Pulmonary artery endothelial cell (primary cell): ENCODE measurements at places on chromosomes 5 and 9. TPM values are rescaled to one million over a fixed set of nuclear protein-coding genes. Genes with fewer than 3 reads are reported as not detected.

GRCh38 chr9:129042016-129042415 is 5.6 kb downstream of the MIGA2 start:
- DNase-seq = no peak

DNA sequence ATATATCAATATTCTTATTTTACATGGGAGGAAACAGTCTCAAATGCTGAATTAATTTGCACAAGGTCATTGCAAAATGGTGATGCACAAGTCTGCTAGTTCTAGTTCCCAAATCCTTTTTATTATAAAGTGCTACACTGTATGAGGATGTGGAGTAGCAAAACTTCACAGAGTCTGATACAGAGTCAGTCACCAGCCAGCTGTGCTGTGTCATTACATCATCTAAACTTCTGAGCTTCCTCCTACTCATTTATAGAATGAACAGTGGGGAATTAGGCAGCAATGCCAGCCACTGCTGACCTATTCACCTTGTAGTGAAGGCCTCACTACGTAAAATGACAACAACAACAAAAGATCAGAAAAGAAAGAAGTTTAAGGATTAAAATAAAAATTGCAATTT is 357.8 kb downstream of the TMEM167A start:
- DNase-seq = no peak

DNA sequence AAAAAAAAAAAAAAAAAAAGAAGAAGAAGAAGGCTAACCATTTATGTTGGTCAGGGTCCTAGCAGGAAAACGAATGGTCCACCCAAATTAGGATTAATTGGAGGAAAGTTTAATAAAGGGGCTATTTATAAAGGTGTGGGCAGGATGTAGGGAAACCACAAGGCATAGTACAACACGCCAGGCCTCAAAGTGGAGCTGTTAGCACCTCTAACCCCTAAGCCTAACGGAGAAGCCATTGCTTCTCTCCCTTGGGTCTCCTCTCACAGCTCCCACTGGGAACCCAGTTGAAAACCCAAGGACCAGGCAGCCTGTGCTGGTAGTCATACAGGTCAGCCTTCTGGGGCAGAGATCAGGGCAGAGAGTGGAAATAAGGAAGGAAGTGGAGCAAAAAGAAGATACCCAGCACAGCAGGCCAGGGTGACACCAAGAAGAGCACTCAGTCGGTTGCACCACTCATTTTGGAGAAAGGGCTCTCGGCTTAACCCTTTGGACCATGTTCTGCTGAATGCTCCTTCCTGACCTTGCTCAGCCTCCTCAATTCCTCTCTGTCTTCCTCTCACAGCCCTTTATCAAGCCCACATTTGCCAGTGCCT is 8.8 kb upstream of the GLIPR2 start:
- no peak for DNase-seq

DNA sequence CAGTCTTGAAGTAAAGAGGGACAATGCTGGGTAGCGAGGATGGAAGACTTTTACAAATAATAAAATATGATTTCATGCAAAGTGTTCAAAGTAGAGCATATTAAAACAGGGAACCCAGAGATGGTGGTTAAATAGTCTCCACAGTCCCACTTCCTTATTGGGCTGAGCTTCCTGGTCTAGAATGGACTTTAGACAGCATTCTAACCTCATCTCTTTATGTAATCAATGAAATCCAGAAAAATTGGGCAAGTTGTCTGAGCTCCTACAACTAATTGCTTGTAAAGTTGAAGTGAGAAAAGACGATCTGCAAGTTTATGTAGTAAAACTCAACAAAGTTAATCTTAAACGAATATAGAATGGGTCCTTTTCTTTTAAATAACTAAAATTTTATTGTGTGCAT is 328.9 kb downstream of the PJA2 start:
- no peak for DNase-seq

- DNase-seq = no peak
Observed at GRCh38 chr9:36946653-36947052, 87.4 kb downstream of the PAX5 start.

Gene NTMT1
- 44.4 and 44.7 TPM in 2 replicates for total RNA-seq

DNA sequence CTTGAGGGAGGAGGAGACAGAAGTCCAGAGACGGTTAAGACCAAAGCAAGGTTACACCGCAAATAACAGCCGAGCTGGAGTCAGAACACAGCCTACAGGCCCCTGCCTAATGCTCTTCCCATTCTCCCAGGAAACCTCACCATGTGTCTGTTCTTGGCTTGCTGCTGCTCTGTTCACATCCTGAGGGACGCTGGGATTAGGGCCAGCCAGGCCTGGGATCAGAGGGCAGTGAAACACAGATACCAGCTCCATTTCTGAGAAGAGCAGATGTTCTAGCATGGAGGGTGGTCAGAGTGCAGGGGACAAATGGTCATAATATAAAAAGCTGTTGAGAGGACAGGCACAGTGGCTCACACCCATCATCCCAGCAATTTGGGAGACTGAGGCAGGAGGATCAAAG is 124.8 kb upstream of the LARP1 start:
- no peak for DNase-seq

Gene MLANA
- not detected in 2 replicates for total RNA-seq

Gene QSOX2
- total RNA-seq = 12.4 and 15.4 TPM in 2 replicates

Gene DAB2IP
- 13.7 and 17.0 TPM in 2 replicates for total RNA-seq

GRCh38 chr5:5240234-5240633 is 100.1 kb downstream of the ADAMTS16 start:
- no peak for DNase-seq

GRCh38 chr5:57685516-57686255 is 203.1 kb upstream of the ACTBL2 start:
- no peak for DNase-seq

DNA sequence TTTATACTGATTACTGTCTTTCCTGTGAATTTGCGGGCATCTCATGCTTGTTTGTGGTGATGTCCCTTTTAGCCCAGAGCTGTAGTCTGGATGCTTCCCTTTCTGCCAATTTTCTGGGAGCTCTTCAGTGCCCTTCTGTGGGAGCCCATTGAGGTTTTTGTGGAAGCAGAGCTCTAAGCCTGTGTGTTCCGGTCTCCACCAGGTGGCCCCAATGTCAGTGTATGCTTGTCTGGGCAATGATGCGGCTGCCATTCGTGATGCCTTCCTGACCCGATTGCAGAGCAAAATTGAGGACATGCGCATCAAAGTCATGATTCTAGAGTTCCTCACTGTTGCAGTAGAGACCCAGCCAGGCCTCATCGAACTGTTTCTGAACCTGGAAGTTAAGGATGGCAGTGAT is 35.1 kb downstream of the SH3GLB2 start:
- no peak for DNase-seq

- DNase-seq = no peak
Observed at GRCh38 chr5:91277093-91277626, 106.0 kb downstream of the ARRDC3 start.

Gene MEIKIN
- total RNA-seq = 0.07 TPM in 1 of 2 replicates, not detected in the other

DNA sequence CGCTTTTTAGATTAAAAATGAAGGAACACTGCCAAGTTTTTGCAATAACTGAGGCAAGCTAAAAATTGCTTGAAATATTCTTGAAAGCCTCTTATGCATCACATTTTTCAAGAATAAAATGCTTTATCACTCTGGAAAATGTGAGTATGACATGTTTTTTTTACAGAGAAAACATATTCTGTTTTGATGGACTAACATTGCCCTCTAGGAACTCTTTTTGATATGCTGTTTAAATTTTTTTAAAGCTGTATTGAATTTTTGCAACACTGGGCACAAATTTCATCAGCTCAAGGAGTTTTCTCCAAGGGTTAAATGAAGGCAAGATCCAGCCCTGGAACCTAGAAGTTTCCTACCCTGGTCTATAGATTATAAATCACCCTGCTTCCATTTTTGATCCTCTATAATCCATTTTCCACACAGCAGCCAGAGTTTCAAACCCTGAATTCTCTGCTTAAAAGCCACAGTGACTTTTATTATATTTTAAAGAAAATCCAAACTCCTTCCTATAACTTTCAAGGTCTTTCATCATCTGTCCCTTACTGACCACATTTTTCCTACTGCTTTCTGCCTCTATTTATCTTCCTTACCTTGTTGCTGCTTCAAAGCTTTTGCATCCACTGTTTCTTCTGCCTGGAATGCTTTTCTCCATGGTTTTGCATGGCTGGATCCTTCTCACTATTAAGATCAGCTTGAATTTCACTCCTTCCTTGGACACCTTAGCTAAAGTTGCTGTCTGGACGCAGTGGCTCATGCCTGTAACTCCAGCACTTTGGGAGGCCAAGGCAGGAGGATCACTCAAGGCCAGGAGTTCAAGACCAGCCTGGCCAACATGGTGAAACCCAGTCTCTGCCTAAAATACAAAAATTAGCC is 60.9 kb downstream of the IL31RA start:
- DNase-seq = no peak

DNA sequence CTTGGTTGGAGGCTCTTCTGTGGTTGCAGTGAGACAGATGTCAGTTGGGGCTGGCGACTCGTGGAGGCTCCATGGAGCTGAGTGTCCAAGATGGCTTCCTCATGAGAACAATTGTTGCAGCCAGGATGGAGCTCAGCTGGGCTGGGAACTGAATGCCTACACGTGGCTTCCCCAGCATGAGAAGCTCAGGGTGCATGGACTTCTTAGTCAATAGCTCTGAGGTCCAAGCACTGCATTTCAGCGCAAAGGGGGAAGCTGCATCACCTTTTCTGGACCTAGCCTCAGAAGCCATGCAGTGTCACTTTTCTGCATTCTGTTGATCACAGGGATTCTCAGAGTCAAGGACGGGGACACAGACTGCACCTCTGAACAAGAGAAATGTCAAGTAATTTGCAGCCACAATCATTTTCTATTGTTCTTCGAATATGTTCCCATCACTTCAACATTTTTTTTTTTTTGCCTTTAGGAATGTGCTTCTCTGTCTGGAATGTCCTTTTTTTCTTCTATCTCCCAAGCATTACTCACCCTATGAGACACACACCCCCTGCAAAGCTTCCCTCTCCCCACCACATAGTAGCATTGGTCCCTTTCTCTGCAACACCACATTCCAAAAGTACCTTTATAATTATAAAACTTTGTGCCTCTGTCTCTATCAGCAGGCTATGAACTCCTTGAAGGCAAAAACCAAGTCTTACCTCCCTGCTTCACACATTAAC is 57.5 kb upstream of the STK32A start:
- DNase-seq = no peak

Gene FBXL17
- total RNA-seq = 3.9 and 4.6 TPM in 2 replicates

DNA sequence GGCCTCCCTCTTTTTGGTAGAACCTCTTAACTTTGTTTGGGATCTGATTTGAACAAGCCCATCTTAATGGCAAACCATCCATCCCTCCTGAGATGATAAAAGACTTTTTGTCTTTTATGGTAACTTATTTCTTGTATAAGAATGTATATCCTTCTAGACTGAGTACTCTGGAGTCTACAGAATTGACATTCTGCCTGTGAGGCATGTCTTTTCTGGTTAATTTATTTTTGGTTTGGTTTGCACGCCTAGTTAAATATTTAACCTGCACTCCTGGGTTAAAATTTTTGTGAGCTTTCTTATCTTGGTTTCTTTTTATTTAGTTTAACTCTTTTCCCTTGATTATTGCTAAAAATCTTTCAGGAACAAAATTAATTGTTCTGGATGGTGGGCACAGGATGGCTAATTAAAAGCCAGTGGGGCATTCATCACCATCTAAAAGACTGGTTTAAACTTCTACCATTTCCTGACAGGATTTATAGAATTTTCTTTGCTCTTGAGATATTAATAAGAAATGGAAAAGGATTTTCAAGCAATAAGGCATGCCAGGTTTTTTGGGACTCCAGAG is 50.3 kb downstream of the PHAX start:
- no peak for DNase-seq

- DNase-seq = no peak
Observed at GRCh38 chr5:1182633-1183423, 18.6 kb upstream of the SLC6A19 start.

DNA sequence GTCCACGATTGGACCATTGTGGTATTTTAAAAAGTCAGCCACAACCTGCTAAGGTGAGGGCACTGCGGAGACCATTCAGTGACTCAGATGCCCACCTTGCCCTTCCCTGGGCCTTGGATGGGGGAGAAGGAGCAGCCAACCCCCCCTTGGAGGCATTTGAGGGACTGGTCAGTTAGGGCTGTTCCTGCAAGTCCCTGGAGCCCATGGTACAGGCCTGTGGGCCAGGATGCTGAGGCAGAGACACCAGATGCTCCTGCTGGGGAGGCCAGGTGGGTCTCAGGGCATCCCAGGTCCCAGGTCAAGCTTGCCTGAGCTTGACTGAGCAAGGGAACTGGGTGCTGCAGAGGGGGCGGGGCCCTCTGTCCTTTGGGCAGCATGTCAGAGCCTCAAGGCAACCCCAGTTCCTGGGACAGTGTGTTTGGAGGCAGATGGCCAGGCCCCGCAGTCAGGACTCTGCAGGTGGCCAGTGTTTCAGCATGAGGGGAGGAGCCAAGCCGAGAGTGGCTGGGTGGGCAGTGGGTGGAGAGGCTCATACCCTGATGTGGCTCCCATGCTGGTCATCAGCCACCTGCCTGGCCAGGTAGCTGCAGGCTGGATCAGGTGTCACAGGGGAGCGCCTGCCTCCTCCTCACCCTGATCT is 27.5 kb downstream of the SLC6A3 start:
- no peak for DNase-seq

- DNase-seq = no peak
Observed at GRCh38 chr9:128940946-128941755, 6.3 kb downstream of the DOLK start.

Gene RNF145
- 55.7 and 59.3 TPM in 2 replicates for total RNA-seq

Gene HTR4
- not detected in 2 replicates for total RNA-seq

Gene CCDC187
- not detected in 2 replicates for total RNA-seq

GRCh38 chr5:72096602-72097188 is 10.6 kb upstream of the MAP1B start:
- no peak for DNase-seq
